Stimulated activated CD8-positive, alpha-beta memory T cell treated with anti-CD3 and anti-CD28 coated beads, Interleukin-4, amount 100 ng/mL, for 1 hour (primary cell): ENCODE measurements at places on chromosomes 12 and 14.

GRCh38 chr12:40691913-40692764 is at the start of gene CNTN1:
Gene CNTN1 (plus strand): TSS chr12:40692439.
- no peak for DNase-seq

DNA sequence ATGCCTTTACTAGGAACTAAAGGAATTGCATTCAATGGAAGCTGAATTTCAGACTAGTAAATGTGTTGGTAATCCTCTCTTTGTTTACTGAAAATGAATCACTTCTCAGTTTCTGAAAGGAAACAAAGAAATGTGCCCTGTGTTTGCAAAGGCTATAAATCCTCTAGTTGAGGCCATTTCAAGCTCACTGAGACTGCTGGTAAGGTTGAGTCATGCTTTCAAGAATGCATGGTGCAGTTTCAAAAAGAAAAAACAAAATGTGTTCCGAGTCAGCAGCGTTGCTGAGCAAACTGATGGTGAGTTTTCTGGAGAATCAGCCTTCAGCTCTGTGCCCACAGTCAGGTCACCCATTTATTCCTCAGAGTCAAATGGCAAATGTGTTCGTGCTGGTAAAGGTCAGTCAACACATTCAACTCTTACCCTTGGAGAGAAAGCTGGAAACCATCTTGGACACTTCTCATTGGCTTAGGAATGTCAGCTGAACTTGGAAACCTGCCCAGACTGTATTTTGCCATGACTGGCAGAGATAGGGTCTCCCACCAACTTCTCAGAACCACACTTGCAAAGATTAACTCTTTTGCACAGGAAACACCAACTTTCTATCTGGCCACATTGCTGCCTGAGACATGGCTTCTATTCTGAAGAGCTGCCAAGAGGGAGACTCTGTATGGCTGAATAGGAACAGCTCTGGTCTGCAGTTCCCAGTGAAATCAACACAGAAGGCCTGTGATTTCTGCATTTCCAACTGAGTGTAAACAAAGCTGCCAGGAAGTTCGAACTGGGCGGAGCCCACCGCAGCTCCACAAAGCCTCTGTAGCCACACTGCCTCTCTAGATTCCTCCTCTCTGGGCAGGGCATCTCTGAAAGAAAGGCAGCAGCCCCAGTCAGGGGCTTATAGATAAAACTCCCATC is 484.4 kb downstream of the ATP23 start:
- no peak for DNase-seq

DNA sequence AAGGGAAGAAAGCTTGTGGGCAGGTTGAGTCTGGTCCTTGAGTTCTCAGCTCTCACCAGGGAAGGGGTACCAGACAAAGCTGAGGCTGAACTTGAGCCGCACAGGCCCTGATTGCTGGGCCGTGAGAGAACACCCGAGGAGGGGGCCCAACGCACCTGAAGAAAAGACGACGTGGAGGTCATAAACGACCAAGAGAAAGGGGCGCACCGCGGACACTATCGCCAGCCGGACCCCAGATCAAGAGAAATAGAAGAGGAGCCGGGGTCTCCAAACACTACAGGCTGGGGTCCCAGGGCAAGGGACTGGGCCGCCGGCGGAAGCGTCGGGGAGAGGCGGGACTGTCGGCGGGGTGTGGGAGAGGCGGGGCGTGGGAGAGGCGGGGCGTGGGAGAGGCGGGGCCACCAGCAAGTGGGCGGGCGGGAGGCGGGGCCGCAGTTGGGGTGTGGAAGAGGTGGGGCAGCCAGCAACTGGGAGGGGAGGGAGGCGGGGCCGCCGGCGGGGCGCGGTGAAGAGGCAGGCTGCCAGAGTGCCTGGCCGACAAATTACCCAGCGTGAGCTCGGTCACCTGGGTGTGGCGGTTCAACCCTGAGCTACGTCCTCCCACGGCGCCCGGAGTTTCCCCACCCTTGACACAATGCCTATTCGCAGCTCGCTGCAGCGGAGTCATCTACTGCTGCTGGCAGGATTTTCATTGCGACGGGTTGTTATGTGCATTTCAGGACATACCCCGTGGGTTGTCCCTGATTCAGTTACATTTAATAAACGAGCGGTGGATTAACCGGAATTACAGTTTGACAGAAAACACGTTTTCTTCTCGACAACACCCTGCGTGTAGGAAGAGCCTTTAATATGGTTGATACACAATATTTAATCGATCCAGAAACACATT is 15.5 kb upstream of the NEMF start:
- peak; percentile 98 for DNase-seq

- no peak for DNase-seq
Observed at GRCh38 chr14:87483271-87484260, 509.4 kb downstream of the GALC start.

DNA sequence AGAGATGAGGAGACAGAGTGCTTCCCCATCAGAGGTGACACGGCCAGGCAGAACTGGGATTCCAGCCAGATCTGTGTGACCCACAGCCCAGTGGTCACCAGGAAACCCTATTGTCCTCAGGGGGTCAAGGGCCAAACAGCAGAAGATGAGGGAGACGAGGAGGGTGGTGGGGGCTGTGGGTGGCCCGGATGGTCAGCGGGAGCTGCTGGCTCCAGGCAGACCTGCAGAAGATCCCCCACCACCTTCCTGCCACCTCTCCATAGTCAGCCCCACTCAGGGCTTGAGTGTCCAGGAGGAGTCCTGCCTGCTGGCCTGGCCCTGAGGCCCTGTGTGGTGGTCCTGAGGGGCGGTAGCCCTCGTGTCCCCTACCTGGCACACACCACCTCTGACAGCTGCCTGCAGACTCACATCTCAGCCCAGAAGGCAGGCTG is 136.8 kb downstream of the CALM1 start:
- DNase-seq = no peak

DNA sequence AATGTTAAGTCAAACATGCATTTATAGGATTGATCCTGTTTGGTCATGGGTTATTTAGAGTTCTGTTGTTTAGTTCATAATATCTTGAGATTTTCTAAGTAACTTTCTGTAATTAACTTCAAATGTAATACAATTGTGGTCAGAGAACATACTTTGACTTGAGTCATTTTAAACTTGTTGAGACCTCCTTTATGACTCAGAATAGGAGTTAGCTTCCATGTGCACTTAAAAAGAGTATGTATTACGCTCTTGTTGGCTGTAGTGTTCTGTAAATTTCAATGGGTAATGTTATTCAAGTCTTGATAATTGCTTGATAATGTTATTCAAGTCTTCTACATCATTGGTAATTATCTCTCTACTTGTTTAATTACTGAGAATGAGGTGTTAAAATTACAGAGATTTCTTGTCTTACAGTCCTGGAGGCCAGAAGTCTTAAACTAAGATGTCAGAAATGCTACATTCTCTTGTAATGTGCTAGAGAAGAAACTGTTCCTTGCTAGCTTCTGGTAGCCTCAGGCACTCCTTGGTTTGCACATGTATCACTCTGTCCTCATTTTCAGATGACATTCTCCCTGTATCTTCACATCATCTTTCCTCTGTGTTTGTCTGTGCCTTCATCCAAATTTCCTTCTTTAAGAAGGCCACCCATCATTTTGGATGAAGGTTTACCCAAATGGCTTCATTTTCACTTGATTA is 197.3 kb downstream of the TMTC3 start:
- no peak for DNase-seq

- no peak for DNase-seq
Observed at GRCh38 chr12:89706551-89706950, 2.1 kb downstream of the ATP2B1 start.

GRCh38 chr12:99110868-99111267 is 465.8 kb downstream of the APAF1 start:
- DNase-seq = no peak
